ENCODE measurements at places on chromosomes 7 and 10.

- DNase-seq, result no peak
Observed at GRCh38 chr7:12385364-12385786, 18.3 kb downstream of the VWDE start.

- no peak for DNase-seq
Observed at GRCh38 chr7:26208040-26208439, 6.5 kb downstream of the CBX3 start.

GRCh38 chr10:14403359-14403758 lies 72.6 kb upstream of the FRMD4A start:
- no peak for DNase-seq

DNA sequence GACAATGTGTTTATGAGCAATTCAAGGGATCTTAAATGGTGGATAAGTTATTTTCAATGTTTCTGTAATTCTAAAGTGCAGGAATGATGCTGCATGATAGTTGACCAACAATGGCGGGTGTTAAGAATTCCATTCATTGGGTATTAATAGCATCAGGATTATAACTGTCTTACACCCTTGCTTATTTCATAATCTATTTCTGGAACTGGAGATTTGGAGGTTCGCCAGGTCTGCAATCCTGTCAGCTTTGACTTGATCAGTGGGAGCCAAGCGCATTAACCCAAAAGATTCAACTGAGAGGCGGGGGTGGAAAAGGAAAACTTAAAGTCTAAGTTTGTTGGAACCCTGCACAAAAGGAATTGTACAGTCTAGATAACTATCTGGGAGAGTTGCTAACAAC lies 114.9 kb upstream of the ZEB1 start:
- no peak for DNase-seq

DNA sequence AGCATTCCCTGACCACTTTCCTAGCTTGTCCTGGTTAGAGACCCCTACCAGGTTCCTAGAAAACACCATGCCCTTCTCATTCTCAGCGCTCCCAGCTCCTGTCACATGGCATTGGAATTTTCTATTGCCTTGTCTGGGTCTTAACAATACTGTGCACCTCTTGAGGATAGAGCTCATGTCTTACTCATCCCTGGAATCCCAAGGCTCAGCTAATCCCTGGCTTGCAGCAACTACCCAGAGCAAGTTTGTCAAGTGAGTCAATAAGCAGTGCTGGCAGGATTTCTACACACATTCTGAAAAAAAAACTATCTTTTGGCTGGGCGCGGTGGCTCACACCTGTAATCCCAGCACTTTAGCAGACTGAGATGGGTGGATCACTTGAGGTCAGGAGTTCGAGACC lies 11.7 kb upstream of the PRDX3 start:
- DNase-seq, result no peak

DNA sequence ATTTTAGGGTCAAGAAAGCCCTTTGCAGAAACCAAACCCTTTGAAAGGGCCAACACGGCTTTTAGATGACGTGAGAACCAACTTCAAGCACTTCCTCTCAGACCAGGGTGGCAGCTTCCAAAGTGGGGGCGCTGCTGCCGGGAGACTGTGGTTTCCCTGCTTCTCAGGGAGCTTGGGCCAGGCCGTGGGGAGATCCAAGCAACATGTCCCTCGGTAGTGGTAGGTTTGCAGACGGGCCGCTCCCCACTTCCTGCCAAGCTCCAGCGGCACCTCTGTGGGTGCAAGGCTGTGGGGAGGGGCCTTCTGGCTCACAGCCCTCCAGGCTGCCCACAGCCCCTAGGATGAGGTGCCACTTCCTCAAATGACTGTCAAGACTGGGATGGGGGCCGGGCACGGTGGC lies 132.4 kb downstream of the FAM53B start:
- no peak for DNase-seq

GRCh38 chr7:10637991-10638390 lies 335.7 kb upstream of the PHF14 start:
- DNase-seq, result no peak

- peak; percentile 95 for DNase-seq
Observed at GRCh38 chr7:27095897-27096767, at the start of gene HOXA1. Gene HOXA1 (minus strand): TSS chr7:27096000. CDS start chr7:27095912, 88 bp downstream.
